Activated CD4-positive, alpha-beta T cell treated with anti-CD3 and anti-CD28 coated beads for 36 hours (primary cell): ENCODE measurements at places on chromosomes 3 and 15. TPM values are rescaled to one million over a fixed set of nuclear protein-coding genes. Genes with fewer than 3 reads are reported as not detected.

Gene PLSCR5
- not detected for total RNA-seq

DNA sequence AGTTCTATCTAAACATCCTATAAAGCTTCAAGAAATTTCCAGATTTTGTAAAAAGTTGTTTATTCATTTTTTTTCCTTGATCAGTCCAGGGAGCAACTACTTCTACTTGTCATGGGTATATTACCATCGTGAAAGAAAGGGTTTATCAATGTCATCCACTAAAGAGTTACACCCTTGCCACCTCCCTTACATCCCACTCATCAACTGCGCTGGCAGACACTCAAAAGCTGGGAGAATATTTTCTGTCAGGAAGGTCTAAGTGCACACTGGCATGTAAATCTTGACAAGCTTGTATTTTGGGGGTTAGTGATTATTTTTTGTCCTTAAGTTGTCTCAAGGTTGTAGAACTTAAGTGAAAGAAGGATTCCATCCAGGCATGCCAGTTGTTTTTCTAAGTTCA is 188.3 kb upstream of the ARL6 start:
- H3K27ac ChIP-seq = no peak overlapping the region
- H3K4me1 ChIP-seq = no peaks in the 10 kb centered on the region
- H3K27me3 ChIP-seq = peaks cover 2% of the 10 kb centered on the region
- H3K36me3 ChIP-seq = no peaks in the 10 kb centered on the region
- no peak for DNase-seq

GRCh38 chr3:182941719-182942118 is 38.6 kb downstream of the DCUN1D1 start:
- H3K27me3 ChIP-seq = no peaks in the 10 kb centered on the region
- H3K4me1 ChIP-seq = peaks cover 17% of the 10 kb centered on the region
- no peak for DNase-seq
- peaks cover 18% of the 10 kb centered on the region for H3K36me3 ChIP-seq
- no peak overlapping the region for H3K4me3 ChIP-seq

DNA sequence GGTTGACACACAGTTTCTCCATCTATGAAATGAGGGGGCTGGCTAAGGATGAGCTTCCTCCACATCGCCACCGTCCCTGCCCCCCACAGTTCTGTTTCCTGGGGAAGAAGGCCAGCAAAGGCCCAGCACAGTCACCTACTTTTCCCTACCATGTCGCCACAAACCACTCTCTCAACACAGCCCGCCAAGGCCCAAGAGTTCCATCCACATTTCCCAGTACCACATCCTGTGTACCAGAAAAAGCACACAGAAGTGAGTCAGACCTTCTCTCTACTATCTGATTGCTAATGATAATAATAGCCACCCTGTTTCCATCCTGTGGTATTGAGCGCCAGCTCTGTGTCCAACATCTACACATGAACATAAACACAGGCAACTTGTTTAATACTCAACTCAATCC is 30.3 kb upstream of the C15orf39 start:
- H3K4me1 ChIP-seq = peaks cover 21% of the 10 kb centered on the region
- peak; percentile 38 for DNase-seq
- H3K27ac ChIP-seq = no peak overlapping the region
- no peak overlapping the region for H3K4me3 ChIP-seq
- H3K27me3 ChIP-seq = no peaks in the 10 kb centered on the region
- no peaks in the 10 kb centered on the region for H3K36me3 ChIP-seq

DNA sequence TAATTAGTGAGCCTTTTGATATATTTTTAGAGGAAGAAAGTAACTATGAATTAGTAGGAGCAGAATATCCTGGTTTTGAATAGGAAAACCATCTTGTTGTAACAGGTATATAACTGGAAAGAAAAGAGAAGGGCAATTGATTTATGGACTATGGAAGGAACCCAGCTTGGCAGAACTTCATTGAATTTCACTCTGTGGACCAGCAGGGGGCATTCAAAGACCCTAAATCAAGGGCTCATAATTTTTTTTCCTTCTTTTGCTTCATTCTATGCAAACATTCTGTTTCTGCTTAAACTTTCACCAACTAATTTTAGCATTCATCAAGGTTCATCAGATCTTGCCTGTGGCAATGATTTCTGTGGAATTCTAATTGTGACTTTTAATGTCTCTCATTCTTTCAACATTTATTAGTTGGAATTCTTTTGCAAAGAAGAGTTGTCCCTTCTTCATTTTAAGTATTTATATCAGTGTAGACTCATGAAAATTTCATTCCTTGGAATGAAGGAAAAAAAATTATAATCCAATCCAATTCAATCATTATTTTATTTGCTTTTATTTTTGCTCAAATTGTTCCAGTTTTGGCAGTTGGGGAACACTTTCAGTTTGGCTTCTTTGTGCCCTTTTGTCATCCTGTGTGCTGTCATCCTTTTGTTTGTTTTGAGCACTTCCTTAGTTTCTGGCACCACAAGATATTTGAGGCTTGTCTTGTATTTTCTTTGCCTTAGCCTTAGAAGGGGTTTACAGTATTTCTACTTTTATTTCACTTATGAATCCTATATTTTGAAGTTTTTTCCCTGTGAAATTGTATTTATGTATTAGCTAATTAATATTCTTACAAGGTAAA is 30.4 kb downstream of the NXPE3 start:
- H3K36me3 ChIP-seq = peaks cover 15% of the 10 kb centered on the region
- H3K27ac ChIP-seq = peak overlapping the region; percentile 53
- H3K4me3 ChIP-seq = no peak overlapping the region
- peak; percentile 45 for DNase-seq
- H3K27me3 ChIP-seq = no peaks in the 10 kb centered on the region

GRCh38 chr15:101055411-101055810 is 136.3 kb downstream of the LRRK1 start:
- DNase-seq = no peak
- H3K4me3 ChIP-seq = no peak overlapping the region
- no peaks in the 10 kb centered on the region for H3K36me3 ChIP-seq
- H3K4me1 ChIP-seq = no peaks in the 10 kb centered on the region

- H3K4me1 ChIP-seq = peaks cover 32% of the 10 kb centered on the region
- H3K27ac ChIP-seq = no peak overlapping the region
- H3K27me3 ChIP-seq = no peaks in the 10 kb centered on the region
- DNase-seq = no peak
- no peaks in the 10 kb centered on the region for H3K36me3 ChIP-seq
- no peak overlapping the region for H3K4me3 ChIP-seq
Measured at GRCh38 chr15:99507504-99508310, 58.1 kb upstream of the MEF2A start.

DNA sequence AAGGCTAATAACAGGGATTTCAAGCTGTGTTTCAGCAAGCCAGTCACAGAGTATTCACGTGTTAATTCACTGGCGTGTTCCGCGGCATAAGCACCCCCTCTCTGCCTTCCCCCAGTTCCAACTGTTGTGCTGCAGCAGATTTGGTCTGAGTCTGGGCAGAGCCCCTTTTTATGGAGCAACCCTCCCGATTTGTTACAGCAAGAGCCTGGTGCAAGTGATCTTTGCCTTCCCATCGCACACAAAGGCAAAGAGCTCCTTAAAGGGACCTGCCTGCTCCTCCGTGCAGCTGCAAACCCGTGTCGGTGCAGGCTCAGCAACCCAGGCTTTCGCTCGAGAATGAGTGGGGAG is 170.5 kb downstream of the KCNAB1 start:
- peaks cover 6% of the 10 kb centered on the region for H3K4me1 ChIP-seq
- peaks cover 43% of the 10 kb centered on the region for H3K27me3 ChIP-seq
- DNase-seq = no peak
- H3K4me3 ChIP-seq = no peak overlapping the region

Gene CSTA
- total RNA-seq = not detected

Gene IL17RB
- total RNA-seq = 0.69 TPM

DNA sequence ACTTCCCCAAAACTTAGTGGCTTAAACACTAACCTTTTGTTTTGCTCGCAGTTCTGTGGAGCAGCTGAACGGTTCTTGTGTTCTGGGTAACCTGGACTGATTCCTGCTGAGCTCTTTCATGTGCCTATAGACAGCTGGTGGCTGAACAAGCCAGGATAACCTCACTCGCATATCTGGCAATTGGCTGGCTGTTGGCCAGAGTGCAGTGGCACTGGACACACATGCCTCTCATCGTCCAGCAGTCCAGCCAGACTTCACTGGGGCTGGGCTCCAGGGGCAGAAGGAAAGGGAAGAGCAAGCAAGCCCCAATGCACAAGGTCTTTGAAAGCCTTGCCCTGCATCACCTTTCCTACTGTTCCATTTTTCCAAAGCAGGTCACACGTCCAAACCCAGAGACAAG is 53.6 kb upstream of the GATA2 start:
- H3K4me3 ChIP-seq = no peak overlapping the region
- H3K27ac ChIP-seq = no peak overlapping the region
- no peak for DNase-seq
- no peaks in the 10 kb centered on the region for H3K4me1 ChIP-seq
- peaks cover 2% of the 10 kb centered on the region for H3K36me3 ChIP-seq

DNA sequence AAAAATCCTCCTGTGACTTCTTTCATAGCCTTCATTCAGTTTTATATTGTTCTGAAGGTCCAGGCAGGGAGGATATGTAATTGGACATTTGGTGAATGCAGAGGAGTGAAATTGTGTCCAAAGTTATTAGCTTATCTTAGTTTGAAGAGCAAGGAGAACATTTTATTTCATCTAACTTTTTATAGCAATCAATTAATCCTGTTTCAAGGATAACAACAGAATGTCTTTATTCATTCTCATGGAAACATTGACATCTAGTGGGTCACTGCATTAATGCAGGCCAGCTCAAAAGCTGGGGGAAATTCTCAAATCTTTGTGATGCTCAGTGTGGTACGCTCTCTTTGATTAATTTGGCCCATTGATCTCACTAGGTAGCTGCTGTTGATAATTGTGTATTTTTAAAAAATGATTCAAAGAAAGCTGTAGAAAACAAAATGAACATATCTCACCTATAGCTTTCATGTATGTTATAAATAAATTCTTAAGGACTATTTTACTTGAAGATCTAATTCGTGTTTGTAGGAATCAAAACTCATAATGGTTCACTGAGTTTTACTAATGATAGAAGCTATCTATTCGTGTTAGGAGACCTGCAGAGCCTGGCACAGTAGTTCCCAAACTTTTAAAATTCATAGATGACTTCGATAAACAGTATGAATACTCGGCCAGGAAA is 150.8 kb upstream of the KCNMB2 start:
- peak; percentile 13 for DNase-seq
- H3K4me3 ChIP-seq = no peak overlapping the region
- no peaks in the 10 kb centered on the region for H3K36me3 ChIP-seq

- peak; percentile 45 for DNase-seq
- H3K36me3 ChIP-seq = peaks cover 31% of the 10 kb centered on the region
- no peaks in the 10 kb centered on the region for H3K27me3 ChIP-seq
- H3K4me3 ChIP-seq = peak overlapping the region; percentile 93
- H3K27ac ChIP-seq = peak overlapping the region; percentile 96
Measured at GRCh38 chr15:43105077-43105736, 631 bp downstream of the UBR1 start.

DNA sequence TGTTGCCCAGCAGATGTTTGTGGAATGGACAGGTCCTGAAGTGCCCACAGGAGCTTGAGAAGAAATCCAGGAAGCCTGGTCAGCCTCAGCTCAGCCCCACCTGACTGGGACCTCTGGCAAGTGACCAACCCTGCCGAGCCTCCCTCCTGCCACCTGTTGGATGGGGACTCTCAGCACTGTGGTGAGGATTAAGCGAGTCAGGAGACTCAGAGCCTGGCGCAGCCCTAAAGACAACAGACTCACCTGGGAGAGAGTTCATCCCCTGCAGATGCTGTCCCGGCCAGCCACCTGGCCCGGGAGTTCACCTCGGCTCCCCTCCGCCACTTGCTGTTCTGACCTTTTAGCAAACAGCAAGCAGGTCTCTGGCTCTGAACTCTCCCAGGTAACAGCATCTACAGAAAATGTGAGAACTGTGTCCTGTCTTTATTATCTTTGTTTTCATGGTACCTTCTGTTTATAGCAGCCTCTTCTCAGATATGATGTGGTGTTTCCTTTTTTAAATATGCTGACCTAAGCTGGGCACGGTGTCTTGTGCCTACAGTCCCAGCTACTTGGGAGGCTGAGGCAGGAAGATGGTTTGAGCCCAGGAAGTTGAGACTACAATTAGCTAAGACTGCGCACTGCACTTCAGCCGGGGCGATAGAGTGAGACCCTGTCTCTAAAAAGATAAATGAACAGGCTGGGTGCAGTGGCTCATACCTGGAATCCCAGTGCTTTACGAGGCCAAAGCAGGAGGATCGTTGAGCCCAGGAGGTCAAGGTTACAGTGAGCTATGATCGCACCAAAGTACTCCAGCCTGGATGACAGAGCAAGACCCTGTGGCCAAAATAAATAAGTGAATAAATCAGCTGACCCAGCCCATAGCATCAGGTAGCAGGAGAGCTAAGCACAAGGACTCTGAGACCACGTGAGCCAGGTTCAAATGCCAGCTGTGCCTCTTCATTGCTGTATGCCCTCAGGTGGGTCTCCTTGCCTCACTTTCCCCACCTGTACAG is 32.4 kb upstream of the SLC6A6 start:
- no peaks in the 10 kb centered on the region for H3K4me1 ChIP-seq
- no peaks in the 10 kb centered on the region for H3K36me3 ChIP-seq
- no peak overlapping the region for H3K4me3 ChIP-seq
- H3K27ac ChIP-seq = no peak overlapping the region
- peaks cover 1% of the 10 kb centered on the region for H3K27me3 ChIP-seq
- DNase-seq = no peak

Gene ALDH1A3
- not detected for total RNA-seq
